ENCODE measurements at places on chromosomes 2 and 18. TPM values are rescaled to one million over a fixed set of nuclear protein-coding genes. Genes with fewer than 3 reads are reported as not detected.

The PASK gene
- 51.6 TPM for total RNA-seq

The CPO gene
- total RNA-seq, result not detected

The PSMA8 gene
- total RNA-seq, result not detected

The CCDC148 gene
- total RNA-seq, result 0.92 TPM

The TBC1D8 gene
- total RNA-seq, result 139 TPM

The ERFE gene
- 10.3 TPM for total RNA-seq

The MC2R gene
- 0.05 TPM for total RNA-seq

The ALLC gene
- not detected for total RNA-seq

The OR6B2 gene
- not detected for total RNA-seq

The GCFC2 gene
- 26.3 TPM for total RNA-seq

The C2orf80 gene
- not detected for total RNA-seq

The CDH20 gene
- not detected for total RNA-seq

The PSTPIP2 gene
- 0.39 TPM for total RNA-seq

The ATP6V1C2 gene
- total RNA-seq, result 0.54 TPM

The PRKAG3 gene
- total RNA-seq, result not detected

The ANKRD29 gene
- total RNA-seq, result 0.67 TPM

The KLHL41 gene
- 0.72 TPM for total RNA-seq

The PTH2R gene
- 0.10 TPM for total RNA-seq

The SCN1A gene
- total RNA-seq, result not detected

The TLX2 gene
- total RNA-seq, result not detected

The LIPT1 gene
- total RNA-seq, result 9.0 TPM

The PRSS56 gene
- 0.18 TPM for total RNA-seq

The GKN2 gene
- not detected for total RNA-seq

The SERPINB3 gene
- total RNA-seq, result not detected

The CD28 gene
- 0.21 TPM for total RNA-seq

The IRS1 gene
- total RNA-seq, result 27.3 TPM

The SGO2 gene
- total RNA-seq, result 34.0 TPM

The C2orf81 gene
- 3.9 TPM for total RNA-seq

The ALPI gene
- total RNA-seq, result not detected

The NGEF gene
- total RNA-seq, result 17.8 TPM

The ABCA12 gene
- total RNA-seq, result 0.03 TPM

The CCDC141 gene
- 0.10 TPM for total RNA-seq

The SETBP1 gene
- total RNA-seq, result 0.23 TPM

The G6PC2 gene
- total RNA-seq, result not detected

The SLC4A3 gene
- 13.5 TPM for total RNA-seq

The CAPN13 gene
- total RNA-seq, result not detected

The C2orf42 gene
- 15.4 TPM for total RNA-seq

The GPR45 gene
- total RNA-seq, result not detected
